ENCODE measurements at places on chromosomes 6 and 20.

DNA sequence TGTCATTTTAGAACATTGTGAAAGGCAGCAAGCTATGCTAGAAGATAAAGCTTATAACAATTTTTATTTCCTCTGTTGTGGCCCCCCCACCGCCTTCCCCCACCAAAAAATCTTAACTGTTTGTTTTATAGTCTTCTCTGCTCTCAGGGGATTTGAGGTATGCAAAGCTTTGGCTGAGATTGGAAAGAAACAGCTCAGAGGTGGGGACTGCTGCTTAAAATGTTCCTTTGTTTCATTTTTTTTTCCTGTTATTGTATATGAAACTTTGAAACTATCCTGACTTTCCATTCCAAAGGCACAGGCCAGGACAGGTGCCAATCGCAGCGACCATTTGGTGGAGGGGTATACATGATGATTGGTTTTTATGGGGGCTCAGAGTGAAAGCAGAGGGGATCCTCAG, 114.7 kb upstream of the PHACTR1 start:
- DNase-seq: no peak

GRCh38 chr6:34517966-34518365, 38.2 kb downstream of the SPDEF start:
- no peak for DNase-seq

GRCh38 chr20:24731312-24731711, 217.8 kb upstream of the CST7 start:
- no peak for DNase-seq

- DNase-seq: peak; percentile 45
Measured at GRCh38 chr6:40719671-40720374, 132.7 kb upstream of the LRFN2 start.

DNA sequence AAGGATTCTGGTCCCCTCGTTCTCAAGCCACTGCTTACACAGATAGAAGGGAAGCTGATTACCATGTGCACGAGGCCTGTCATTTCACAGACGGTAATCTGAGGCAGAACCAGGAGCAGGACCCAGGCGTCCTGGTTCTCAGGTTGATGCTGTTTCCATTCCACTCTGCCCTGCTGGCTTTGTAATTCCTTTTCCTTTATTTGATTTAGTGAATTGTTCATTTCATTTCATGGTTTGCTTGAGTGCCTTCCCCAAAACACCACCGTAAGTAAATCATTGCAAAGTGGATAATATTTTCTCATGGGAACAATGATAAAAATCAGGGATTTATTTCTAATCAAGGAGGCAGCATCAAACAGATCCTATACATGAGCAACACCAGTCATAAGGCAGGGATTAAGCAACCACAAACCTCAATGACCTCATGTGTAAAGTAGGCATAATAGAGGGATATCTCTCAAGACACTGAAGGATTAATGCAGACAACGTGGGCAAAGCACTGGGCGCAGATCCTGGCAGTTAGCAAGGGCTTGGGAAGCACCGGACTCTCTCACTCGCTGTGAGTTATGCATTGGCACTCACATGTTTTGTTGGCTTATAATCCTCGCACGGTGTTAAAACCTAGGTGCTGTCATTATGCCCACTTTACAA, 229.5 kb upstream of the FOXQ1 start:
- no peak for DNase-seq

GRCh38 chr6:6748001-6748400, 159.5 kb downstream of the LY86 start:
- DNase-seq: no peak

- DNase-seq: no peak
Measured at GRCh38 chr20:23622839-23623343, 14.9 kb downstream of the CST3 start.

DNA sequence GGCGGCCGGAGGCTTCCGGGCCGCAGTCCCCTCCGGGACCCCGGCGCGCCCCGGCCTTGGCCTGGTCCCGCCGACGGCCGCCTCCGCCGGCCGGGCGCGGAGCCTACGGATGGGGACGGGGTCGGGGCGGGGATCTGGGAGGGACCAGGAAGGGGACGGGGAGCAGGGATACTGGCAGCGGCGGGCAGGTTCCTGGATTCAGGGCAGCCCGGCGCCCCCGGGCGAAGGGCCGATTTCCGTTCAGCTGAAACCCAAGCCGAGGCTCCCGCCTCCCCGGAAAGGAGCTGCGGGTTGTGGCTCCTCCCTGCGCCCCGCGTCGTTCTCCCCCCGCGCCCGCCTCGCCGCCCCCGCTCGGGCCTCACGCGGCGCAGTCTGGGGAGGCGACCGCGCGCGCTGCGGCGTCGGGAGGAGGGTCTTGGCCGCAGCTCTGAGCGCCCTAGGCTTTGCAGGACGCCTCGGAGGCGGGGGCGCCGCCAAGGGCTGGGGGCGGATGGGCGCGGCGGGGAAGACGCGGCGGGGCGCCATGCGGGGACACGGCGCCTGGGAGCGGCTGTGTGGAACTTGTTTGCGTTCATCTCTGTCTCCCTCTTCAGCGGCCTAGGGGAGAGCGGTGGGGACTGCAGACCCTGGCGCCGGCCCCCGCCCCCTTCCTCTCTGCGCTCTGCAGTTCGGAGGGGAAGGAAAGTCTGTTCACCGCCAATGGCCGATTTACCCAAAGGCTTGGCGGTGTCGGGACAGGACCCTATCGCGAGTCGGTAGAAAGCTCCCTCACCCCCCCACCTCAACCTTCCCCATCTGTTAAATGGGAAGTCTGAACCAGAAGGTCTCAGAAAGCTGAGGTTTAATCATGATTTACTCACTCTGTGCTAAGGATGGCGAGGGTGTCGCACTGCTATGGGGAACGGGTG, 22.7 kb upstream of the TMEM181 start:
- no peak for DNase-seq

- DNase-seq: no peak
Measured at GRCh38 chr6:13012977-13013680, 296.6 kb downstream of the PHACTR1 start.

GRCh38 chr6:73766040-73766439, 70.0 kb downstream of the CD109 start:
- DNase-seq: no peak

DNA sequence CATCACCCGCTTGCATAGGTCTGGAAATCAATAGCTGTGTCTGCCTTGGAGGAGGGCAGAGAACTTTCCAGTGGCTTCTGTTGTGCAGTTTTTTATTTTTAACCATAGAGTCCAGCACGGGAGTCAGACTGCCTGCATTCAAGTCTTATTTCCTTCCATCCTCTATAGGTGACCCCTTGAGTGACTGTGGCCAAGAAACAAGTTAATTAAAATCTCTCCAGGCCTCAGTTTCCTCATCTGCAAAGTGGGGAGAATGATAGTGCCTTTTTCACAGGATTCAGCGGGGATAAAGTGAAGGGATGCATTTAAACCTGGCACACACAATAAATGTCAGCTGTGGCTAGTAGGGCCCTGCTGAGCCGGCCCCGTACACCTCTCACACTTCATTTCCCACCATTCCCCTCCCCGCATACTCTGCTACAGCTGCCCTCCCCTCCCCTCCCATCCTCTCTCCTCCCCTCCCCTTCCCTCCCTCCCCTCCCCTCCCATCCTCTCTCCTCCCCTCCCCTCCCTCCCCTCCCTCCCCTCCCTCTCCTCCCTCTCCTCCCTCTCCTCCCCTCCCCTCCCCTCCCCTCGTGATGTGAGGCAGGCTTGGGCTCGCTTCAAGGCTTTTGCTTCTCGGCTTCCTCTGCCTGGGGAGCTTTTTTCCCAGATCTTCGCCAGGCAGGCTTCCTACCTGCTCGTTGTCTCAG, 150.5 kb downstream of the TFAP2C start:
- no peak for DNase-seq

- no peak for DNase-seq
Measured at GRCh38 chr6:135235716-135236115, 54.6 kb downstream of the MYB start.
